ENCODE measurements at places on chromosomes 6 and 20.

- DNase-seq = no peak
These were observed 73.2 kb downstream of the SCP2D1 start for GRCh38 chr20:18886756-18887155.

GRCh38 chr6:53327017-53327395 lies 21.7 kb downstream of the ELOVL5 start:
- DNase-seq = no peak

GRCh38 chr6:161215193-161215592 lies 58.7 kb downstream of the AGPAT4 start:
- no peak for DNase-seq

- DNase-seq = no peak
These were observed 1.1 kb downstream of the OSBPL2 start for GRCh38 chr20:62239278-62239879.

Data from T-helper 2 cell (primary cell).